ENCODE measurements at places on chromosomes 3 and 15. TPM values are rescaled to one million over a fixed set of nuclear protein-coding genes. Genes with fewer than 3 reads are reported as not detected.

- peaks cover 36% of the 10 kb centered on the region for H3K27me3 ChIP-seq
- H3K27ac ChIP-seq = no peak overlapping the region
- peaks cover 9% of the 10 kb centered on the region for H3K4me1 ChIP-seq
These were observed 38.0 kb downstream of the FEM1B start for GRCh38 chr15:68315495-68316031.

Gene ABI3BP
- total RNA-seq = 58.1 TPM

GRCh38 chr3:114498539-114499370, 204.9 kb downstream of the TIGIT start:
- H3K4me3 ChIP-seq = no peak overlapping the region
- no peak for DNase-seq
- peaks cover 48% of the 10 kb centered on the region for H3K4me1 ChIP-seq
- no peaks in the 10 kb centered on the region for H3K36me3 ChIP-seq
- no peak overlapping the region for H3K27ac ChIP-seq
- no peaks in the 10 kb centered on the region for H3K27me3 ChIP-seq

Gene RPL15
- 1,759 TPM for total RNA-seq

Gene GRIP2
- total RNA-seq = 0.92 TPM

- H3K36me3 ChIP-seq = peaks cover 59% of the 10 kb centered on the region
- no peak for DNase-seq
- H3K4me3 ChIP-seq = no peak overlapping the region
- H3K27ac ChIP-seq = no peak overlapping the region
- peaks cover 39% of the 10 kb centered on the region for H3K4me1 ChIP-seq
These were observed 48.5 kb downstream of the ABTB1 start for GRCh38 chr3:127720985-127721935.

GRCh38 chr15:58340176-58340575, 91.6 kb upstream of the LIPC start:
- H3K27ac ChIP-seq = no peak overlapping the region
- no peaks in the 10 kb centered on the region for H3K27me3 ChIP-seq
- no peaks in the 10 kb centered on the region for H3K36me3 ChIP-seq
- no peak for DNase-seq

GRCh38 chr3:123949641-123950040, 11.4 kb downstream of the CCDC14 start:
- H3K36me3 ChIP-seq = peaks cover 57% of the 10 kb centered on the region
- DNase-seq = no peak
- H3K4me1 ChIP-seq = no peaks in the 10 kb centered on the region

Gene TTC21A
- 8.6 TPM for total RNA-seq

Gene GOLGA6L9
- 2.2 TPM for total RNA-seq

DNA sequence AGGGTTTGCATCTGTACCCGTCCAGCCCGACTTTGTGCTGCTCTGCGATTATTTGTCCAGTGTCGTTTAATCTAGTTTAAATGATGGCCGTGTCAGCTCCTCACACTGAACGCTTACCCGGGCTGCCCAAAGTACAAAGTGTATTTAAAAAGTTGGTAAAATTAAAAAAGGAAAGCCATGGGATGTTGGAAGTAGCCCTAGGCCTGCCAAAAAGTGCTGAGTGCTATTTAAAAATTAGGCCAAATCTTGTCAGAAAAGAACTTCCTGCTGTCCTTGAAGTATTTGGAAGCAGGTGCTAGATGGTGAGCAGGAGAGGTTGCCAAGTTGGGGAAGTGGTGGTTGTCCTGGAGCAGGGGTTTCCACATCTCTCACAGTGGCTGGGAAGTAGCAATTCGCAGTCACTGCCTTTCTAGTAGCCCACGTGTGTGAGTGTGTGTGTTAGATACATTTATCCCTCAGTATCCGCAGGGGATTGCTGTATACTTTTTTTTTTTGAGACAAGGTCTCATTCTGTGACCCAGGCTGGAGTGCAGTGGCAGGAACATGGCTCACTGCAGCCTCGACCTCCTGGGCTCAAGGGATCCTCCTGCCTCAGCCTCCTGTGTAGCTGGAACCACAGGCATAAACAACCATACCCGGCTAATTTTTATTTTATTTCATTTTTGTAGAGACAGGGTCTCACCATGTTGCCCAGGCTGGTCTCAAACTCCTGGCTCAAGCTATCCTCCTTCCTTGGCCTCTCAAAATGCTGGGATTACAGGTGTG, 664 bp downstream of the PPCDC start:
- peak overlapping the region; percentile 85 for H3K4me3 ChIP-seq
- peak overlapping the region; percentile 90 for H3K27ac ChIP-seq
- DNase-seq = no peak
- no peaks in the 10 kb centered on the region for H3K36me3 ChIP-seq
- H3K4me1 ChIP-seq = peaks cover 34% of the 10 kb centered on the region

DNA sequence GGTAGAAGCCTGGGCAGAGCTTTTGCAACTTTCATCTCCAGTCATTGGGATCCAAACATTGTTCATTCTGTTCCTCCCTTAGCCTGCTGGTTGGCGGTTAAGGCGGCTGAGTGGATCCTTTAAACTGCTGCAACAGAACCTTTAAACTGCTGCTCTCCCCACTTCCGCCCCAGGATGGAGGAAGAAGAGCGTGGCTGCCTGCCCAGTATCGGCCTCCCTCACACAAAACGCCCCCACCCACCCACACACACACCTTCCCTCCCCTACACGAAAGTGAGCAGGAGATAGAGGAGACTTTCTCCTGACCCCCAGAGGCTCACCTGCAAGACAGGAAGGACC, 460 bp upstream of the ZMAT3 start:
- H3K27me3 ChIP-seq = no peaks in the 10 kb centered on the region
- peaks cover 6% of the 10 kb centered on the region for H3K36me3 ChIP-seq
- H3K4me3 ChIP-seq = peak overlapping the region; percentile 72
- DNase-seq = no peak
- peaks cover 43% of the 10 kb centered on the region for H3K4me1 ChIP-seq

Gene KLHL6
- total RNA-seq = 4.1 TPM

- no peaks in the 10 kb centered on the region for H3K27me3 ChIP-seq
- no peaks in the 10 kb centered on the region for H3K36me3 ChIP-seq
- H3K4me1 ChIP-seq = peaks cover 5% of the 10 kb centered on the region
- DNase-seq = no peak
These were observed 103.5 kb downstream of the SEMA6D start for GRCh38 chr15:47820747-47821319.

Gene RGMA
- total RNA-seq = 312 TPM

Gene ROBO2
- total RNA-seq = 1.6 TPM

- no peaks in the 10 kb centered on the region for H3K27me3 ChIP-seq
- H3K4me1 ChIP-seq = no peaks in the 10 kb centered on the region
- no peak overlapping the region for H3K4me3 ChIP-seq
- H3K36me3 ChIP-seq = no peaks in the 10 kb centered on the region
These were observed 6.7 kb upstream of the LTF start for GRCh38 chr3:46471371-46471914.

- H3K4me1 ChIP-seq = no peaks in the 10 kb centered on the region
- H3K36me3 ChIP-seq = no peaks in the 10 kb centered on the region
- no peak overlapping the region for H3K27ac ChIP-seq
- no peak overlapping the region for H3K4me3 ChIP-seq
- H3K27me3 ChIP-seq = no peaks in the 10 kb centered on the region
- no peak for DNase-seq
These were observed 37.2 kb downstream of the CCDC54 start for GRCh38 chr3:107414325-107414964.

DNA sequence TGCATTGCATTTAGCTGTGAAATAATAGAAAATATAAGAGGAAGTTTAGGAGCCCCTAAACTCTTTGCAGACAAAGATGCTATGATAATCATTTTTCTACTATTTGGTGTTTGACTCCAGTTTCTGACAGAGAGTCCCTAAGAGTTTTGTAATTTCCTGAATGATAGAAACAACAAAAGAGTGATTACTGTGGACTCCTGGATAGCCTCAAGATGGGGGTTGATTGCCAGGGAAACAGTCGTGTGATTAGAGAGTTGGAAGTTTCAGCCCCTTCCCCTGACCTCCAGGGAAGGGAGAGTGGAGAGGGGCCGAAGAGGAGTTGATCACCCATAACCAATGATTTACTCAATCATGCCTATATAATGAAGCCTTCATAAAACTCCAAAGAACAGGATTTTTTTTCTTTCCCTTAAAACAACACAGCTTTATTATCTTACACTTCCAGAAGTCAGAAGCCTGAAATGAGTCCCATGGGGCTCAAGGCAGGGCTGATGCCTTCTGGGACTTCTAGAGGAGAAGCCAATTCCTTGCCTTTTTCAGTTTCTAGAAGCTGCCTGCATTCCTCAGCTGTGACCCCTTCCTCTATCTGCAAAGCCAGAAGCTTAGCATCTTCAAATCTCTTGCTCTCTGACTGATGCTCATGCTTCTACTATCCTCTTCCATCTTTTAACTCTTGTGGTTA, 292.3 kb upstream of the ZPLD1 start:
- no peaks in the 10 kb centered on the region for H3K27me3 ChIP-seq
- DNase-seq = no peak
- H3K36me3 ChIP-seq = no peaks in the 10 kb centered on the region
- no peak overlapping the region for H3K4me3 ChIP-seq
- peak overlapping the region; percentile 81 for H3K27ac ChIP-seq
- H3K4me1 ChIP-seq = peaks cover 22% of the 10 kb centered on the region

GRCh38 chr3:190357468-190357867, 30.5 kb upstream of the CLDN16 start:
- DNase-seq = no peak
- no peak overlapping the region for H3K4me3 ChIP-seq
- no peak overlapping the region for H3K27ac ChIP-seq
- H3K4me1 ChIP-seq = peaks cover 6% of the 10 kb centered on the region
- no peaks in the 10 kb centered on the region for H3K36me3 ChIP-seq

- H3K27ac ChIP-seq = no peak overlapping the region
- H3K27me3 ChIP-seq = no peaks in the 10 kb centered on the region
- H3K4me1 ChIP-seq = peaks cover 26% of the 10 kb centered on the region
- no peaks in the 10 kb centered on the region for H3K36me3 ChIP-seq
- DNase-seq = peak; percentile 81
- H3K4me3 ChIP-seq = no peak overlapping the region
These were observed 87.2 kb downstream of the CLSTN2 start for GRCh38 chr3:140022066-140022770.

DNA sequence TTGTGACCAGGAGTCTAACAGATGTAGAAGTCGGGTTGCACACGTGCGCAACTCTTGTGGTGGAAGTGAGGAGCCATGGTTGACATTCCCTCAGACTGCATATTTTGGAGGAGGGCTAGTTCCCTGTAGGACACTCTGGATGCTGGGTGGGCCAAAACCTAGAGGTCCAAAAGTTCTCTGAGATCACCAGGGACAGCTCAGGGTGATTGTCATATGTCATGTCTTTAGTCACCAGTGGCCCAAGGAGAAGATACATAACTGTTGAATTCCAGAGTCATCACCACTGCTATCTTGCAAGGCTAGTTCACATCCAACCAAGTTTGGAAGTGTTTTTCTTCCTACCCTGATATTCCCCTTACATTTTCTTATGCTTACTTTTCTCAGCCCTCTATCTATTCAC, 95.2 kb upstream of the C3orf80 start:
- no peak for DNase-seq
- H3K27me3 ChIP-seq = no peaks in the 10 kb centered on the region
- H3K36me3 ChIP-seq = no peaks in the 10 kb centered on the region
- H3K27ac ChIP-seq = no peak overlapping the region

Gene GLDN
- total RNA-seq = 2.2 TPM
